Esophagus squamous epithelium (tissue), 5 donors: ENCODE measurements at places on chromosomes 7 and 10.

DNA sequence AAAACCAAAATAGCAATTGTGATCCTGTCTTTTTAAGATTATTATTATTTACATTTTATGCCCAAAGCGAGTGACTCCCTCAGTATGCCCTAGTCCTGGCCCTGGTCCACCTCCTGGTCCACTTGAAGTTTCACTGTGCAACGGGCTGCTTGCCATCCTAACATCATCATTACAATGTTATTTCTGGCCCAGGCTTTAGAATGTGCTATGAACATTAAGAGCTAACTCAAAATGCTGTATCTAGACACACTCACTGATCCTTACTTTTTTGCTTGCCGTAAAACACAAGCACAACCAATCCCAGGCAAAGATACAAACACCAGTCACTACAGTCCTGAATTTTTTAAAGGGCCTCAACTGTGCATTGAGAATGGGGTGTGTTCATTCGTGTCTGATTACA lies 38.4 kb downstream of the RHOBTB1 start:
- no peak for DNase-seq

DNA sequence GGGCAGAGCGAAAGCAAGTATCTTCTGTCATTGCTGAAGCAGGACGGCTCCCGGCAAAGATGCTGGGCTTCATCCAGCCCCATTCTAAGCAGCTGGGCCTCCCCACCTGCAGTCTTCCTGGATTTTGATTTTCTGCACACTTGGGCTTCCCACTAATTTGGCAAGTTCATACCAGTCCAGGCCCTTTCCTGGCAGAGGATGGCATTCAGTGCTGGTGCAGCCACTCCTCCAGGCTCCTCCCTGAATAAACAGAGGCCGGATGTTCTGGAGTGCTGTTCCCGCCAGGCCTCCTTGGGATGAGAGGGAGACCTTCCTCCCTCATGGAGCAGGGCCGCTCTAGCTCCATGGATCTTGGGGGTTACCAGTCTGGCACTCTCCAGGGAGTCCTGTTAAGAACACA lies 3.4 kb downstream of the BAG3 start:
- no peak for DNase-seq

GRCh38 chr7:96648784-96649183 lies 60.9 kb downstream of the SEM1 start:
- no peak for DNase-seq

- no peak for DNase-seq
Measured at GRCh38 chr10:98269435-98269912, 1.5 kb upstream of the LOXL4 start.

DNA sequence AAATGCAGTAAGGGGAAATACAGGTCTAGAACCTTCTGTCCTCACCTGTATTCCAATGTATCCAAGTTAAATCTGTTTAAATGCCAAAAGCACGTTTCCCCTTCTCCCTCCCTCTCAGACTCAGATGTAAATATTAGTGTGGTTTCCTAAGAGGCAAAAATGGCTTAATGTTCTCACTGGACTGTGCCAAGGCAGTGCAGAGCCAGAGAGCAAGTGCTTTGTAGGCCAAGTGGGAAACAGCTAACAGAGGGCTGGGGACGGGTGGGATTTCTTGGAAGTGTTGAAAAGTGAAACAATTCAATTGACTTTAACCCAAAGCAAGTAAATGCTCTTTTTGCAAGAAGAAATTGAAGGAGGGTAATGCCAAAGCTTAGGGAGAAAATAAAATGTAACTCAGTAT lies 103.1 kb downstream of the GSAP start:
- DNase-seq = no peak

GRCh38 chr7:19275000-19275399 lies 129.8 kb upstream of the FERD3L start:
- DNase-seq = no peak

GRCh38 chr7:41832941-41833340 lies 130.1 kb upstream of the INHBA start:
- no peak for DNase-seq

- no peak for DNase-seq
Measured at GRCh38 chr10:106044503-106044902, 1120.0 kb downstream of the SORCS1 start.

DNA sequence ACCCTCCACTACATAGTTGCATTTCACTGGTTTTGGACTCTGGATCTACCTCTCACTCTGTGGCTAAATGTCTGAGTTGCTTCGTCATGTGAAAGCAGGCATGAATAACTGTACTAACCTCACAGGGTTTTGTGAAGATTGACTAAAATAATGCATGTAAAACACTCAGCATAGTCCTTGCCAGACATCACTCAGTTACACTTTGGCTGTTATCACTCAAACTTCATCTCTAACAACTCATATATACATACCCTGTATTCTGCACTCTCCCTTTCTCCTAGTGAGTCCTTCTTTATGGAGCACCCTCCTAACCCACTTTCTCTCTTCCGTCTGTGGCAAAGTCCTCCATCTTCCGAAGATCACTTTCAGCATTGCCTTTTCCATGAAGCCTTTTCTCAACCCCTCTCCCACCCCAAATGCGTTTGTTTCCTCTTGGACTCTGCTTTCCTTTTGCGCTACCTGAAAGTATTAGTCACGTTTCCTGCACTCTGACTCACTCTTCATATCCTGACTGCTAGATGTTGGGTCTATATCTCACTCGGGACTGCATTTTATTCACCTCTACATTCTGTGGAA lies 72.6 kb downstream of the OSBPL3 start:
- no peak for DNase-seq

GRCh38 chr10:127948791-127949190 lies 41.9 kb downstream of the PTPRE start:
- no peak for DNase-seq

GRCh38 chr10:86222336-86222650 lies 144.3 kb downstream of the GRID1 start:
- DNase-seq = no peak

DNA sequence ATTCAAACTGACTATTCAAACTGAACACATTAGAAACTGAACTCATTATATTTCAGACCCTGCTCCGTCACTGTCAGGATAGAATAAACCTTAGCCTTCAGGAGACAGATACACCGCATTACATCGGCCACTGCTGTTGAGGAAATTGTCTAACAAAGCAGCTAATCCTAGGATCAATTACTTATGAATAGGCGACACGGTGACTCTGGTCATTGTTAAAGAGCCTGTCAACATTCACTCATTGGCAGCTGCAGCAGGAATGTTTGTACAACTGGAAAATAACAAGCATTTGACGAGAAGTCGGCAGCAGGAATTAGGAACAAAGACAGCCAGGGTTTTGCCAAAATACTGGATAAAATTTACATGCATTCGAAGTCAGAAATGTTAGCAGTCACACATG lies 112.0 kb upstream of the MKX start:
- DNase-seq = no peak

DNA sequence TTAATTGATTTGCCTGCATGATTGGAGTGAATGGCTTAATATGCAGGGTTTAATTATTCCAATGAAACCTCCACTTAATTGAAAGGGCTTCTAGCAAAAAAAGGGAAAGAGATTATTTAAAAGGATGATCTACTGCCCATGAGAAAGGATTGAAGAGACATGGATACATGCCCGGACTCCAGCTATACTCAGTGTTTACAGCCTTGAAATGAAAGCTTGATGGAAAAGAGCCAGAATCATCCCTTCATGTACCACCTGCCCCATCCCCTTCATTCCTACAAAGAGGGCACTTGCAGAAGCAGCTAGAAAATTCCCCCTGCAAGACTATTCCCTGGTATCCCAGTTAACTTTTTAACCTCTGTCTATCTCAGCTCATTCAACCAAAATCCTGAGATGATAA lies 78.4 kb downstream of the CARD11 start:
- no peak for DNase-seq

GRCh38 chr7:1512781-1513656 lies 8.8 kb upstream of the INTS1 start:
- DNase-seq = no peak

DNA sequence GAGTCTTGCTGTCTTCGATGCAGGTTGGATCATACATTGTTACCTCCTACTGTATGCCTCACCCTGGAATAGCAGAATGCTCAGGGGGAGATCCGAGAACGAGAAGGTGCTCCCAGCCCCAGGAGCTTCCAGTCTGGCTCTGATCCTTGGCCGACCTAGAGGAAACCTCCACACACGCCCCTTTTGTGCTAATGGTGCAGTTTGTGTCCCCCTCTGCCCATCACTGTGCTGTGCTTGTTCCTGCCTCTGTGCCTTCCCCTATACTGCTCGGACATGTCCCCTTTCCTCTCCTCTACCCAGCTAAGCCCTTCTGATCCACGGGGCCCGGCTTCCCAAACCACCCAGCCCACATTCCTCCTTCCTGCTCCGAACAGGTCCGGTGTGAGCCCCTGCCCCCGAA lies 32.5 kb downstream of the ZNF775 start:
- DNase-seq = no peak

GRCh38 chr7:132872034-132872433 lies 209.9 kb downstream of the CHCHD3 start:
- no peak for DNase-seq
